Ammon's horn (tissue), 1 donor: ENCODE measurements at places on chromosomes 2 and 18.

- DNase-seq, result no peak
Observed at GRCh38 chr2:65974067-65974723, 460.7 kb upstream of the MEIS1 start.

GRCh38 chr2:109211315-109211714 lies 82.3 kb downstream of the SH3RF3 start:
- no peak for DNase-seq

DNA sequence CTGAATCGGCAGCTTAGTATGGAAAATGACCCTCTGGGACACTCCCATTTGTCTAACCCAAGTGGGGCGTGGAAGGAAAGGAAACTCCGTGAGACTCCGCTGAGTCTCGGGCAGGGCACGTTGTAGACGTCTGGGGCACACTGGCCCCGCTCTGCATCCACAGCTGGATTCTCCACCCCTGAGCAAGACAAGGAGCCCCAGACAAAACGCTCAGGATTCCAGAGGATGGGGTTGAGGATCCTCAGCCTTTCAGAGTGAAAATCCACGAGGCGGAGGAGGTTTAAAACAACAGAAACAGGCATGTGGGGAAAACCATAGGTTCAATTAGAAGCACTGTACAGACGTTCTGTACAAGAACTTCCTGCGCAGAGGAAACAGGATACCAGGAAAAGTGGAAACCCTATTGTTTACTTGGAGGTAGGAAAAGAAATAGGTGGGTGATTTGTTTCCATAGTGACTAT lies 124.9 kb upstream of the ZNF236 start:
- no peak for DNase-seq

DNA sequence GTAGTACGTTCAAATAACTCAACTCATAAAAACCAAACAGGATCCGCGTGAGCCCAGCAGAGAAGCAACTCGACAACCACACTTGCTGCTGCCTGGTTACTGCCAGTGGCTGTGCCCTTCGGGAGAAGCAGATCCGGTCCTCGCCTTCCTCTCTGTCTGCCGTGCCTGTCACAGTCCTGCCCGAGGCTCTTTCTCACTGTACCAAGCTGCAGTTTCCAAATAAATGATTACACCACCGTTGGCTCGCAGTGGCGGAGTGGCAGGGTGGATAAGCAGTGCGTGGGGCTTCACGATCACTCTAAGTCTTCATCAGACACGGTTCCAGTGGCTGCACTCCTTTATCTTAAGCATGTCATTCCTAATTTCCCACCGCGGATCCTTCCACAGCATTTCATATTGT lies 26.1 kb upstream of the SALL3 start:
- no peak for DNase-seq

- DNase-seq, result no peak
Observed at GRCh38 chr2:37529830-37530415, 141.5 kb downstream of the CDC42EP3 start.

GRCh38 chr2:80195034-80195433 lies 109.5 kb downstream of the LRRTM1 start:
- DNase-seq, result no peak

- DNase-seq, result no peak
Observed at GRCh38 chr2:98708396-98709186, 22.3 kb downstream of the MGAT4A start.

DNA sequence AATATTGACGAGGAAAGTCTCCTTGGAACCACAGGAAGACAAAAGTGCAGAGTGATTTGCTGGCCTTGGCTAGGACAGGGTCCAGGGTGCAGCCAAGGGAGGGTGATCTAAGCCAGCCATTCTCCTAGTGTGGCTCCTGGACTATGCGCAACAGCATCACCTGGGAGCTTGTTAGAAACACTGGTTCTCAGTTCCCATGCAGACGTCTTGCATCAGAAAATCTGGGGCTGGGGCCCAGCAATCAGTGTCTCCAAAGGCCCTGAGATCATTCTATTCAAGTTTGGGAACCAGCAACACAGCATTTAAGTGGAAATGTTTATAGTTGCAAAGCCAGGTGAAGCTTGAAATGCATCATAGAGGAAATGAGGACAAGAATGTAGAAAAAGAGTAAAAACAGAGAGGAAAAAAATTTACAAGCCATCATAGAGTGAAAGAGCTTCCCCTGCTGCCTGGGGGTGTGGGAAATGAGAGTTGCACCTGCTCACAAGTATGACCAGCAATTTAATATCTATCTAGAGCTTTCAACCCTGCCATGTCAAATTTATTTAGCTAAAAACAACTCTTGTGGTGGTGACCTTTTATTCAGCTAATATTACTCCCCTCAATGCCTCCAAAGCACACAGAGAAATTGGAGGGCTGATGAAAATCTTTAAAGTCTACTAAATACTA lies 54.4 kb upstream of the SEC11C start:
- DNase-seq, result no peak

DNA sequence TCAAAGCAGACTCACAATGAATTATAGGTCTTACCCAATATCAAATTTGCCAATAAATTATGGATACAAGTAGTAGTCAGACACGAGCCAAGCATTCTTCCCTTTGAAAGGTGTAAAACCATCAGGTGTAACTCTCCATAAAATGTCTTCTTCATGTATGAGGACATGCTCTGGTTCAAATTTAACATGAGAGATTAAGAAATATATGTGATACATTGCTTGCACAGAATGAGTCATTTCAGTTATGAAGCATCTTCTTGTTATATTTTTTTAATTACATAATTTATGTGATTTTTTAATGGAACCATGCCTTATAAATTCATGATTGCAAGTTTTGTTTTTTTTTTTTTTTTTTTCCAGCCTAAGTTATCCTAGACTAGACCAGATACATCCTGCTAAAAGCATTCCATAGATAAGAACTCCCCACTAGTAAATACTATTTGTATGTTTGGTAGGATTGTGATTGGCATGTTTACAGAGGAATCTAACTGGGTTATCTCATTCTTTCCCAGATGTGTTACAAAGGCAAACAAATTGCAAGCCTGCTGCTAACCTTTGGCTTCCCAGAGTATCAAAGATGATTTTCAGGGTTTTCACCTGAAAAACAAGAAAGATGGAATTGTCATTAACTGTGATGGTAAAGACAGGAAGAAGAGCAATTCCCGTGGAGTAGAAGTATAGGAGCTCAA lies 621.9 kb downstream of the XIRP2 start:
- no peak for DNase-seq

- DNase-seq, result no peak
Observed at GRCh38 chr2:203238292-203238703, 520 bp upstream of the CYP20A1 start.

DNA sequence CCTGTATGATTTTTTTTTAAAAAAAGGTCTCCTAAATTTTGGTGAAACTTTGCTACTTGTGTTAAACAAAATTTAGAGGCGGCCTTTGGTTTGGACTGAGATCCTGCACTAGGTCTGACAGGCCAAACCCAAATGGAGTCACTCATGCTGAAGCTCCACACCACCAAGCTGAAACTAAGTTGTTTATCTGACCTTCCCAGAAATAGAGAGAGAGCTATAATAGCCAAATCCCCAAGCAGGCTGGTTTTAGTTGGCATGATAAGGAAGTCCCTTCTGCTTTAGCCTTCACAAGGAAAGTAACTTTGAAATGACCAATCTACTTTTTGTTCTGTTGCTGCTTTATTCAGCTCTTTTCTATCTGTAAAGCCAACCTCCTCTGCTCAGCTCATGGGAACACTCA lies 17.1 kb upstream of the THUMPD2 start:
- no peak for DNase-seq

DNA sequence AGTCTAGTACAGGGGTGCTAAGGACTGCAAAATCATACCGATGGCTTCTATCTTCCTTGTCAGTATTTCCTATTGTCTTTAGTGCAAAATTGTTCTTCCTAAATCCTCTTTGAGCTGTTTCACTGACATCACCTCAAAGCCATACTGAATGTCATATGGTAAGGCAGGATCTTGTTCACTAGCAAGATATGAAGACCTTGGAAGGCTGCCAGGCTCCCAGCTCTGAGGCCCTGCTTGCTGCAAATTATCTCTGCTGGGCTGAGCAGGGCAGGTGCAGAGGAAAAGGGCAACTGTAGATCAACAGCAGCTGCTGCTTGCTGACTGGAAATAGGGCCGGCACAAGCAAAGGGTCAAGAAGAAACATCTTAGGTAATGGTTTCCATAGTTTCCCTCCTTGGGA lies 58.2 kb downstream of the PMAIP1 start:
- no peak for DNase-seq

DNA sequence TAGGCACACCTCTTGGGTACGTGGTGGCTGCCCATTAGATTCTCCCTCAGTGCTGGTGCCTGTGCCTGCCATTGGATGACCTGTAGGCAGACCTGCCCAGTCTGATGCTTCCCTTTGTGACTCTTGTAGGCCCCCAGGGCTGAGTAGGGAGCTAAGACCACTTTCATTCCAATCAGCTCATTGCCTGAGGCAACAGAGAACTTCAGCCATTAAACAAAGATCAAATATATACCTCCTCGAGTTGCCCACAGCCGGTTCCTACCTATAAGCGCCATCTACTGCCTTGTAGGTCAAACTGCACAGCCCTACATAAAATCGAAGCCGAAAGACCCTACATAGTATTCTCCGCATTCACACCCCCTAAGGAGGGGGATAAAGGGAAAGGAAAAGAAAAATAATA lies 184.6 kb downstream of the ETAA1 start:
- no peak for DNase-seq

DNA sequence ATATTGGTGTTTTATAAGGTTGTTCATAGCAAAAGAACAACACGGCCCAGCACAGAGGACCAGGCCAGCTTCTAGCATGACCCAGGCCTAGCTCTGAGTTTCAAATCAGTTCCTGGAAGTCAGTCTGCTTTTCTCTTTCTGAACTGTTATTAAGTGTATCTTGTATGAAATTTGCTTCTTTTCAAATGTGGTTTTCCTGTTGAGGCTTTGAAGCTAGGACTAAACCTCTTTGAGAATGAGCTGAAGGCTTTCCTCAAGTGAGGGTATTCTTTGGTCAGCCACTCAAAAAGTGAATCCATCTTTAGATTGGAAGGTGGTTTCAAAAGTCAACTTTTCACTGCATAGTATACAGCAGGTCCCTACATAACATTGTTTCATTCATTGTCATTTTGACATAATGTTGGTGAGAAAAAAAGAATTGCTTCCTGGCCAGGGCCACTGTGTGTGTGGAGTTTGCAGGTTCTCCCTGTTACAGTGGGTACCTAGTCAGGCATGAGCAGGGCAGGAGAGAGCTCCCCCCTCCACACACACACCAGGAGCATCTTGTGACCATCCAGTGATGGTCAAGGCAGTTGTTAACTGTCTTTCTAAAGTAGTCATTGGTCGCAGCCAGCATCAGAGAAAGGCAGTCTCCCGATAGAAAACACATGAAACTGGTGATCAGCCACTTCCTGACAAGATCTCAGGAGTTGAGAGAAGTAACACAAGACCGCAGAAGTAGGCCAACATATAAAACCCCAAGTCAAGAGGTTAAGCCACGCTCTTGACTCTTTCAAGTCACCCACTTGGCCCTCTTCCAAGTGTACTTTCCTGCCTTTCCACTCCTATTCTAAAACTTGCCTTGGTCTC lies 6.7 kb upstream of the ACAA2 start:
- DNase-seq, result no peak

- peak; percentile 35 for DNase-seq
Observed at GRCh38 chr2:190533968-190534309, 583 bp downstream of the NEMP2 start.

GRCh38 chr18:53906681-53907080 lies 317.8 kb downstream of the MBD2 start:
- no peak for DNase-seq

GRCh38 chr2:112721819-112722522 lies 1.2 kb downstream of the NT5DC4 start:
- DNase-seq, result no peak

- DNase-seq, result no peak
Observed at GRCh38 chr2:199901942-199902341, 9.2 kb upstream of the C2orf69 start.

- DNase-seq, result peak; percentile 95
Observed at GRCh38 chr2:42827647-42828486, 35.5 kb upstream of the HAAO start.

DNA sequence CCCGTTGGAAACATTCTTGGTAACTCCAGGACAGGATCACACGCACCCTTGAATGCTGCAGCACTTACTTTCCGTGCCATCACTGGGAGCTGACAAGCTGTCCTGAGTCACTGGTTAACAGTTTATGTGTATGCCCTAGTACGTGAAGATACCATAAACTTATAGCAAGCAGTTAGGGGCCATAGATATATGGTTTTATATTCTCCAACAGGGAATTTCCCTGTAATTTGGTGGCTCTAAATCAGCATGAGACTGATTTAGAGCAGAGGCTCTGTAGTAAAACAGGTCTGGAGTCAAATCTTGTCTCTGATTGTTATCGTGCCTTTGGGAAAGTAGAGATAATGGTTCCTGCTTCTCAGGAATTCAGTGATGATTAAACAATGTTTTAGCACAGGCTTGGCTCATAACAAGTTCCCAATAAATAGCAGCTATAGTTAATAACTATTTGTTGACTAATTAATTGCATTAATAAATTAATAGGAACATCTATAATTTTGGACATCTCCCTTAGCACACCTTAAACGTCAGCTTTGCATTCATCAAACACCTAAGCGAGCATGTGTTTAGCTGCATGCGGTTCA lies 215.2 kb downstream of the VAPA start:
- DNase-seq, result no peak

GRCh38 chr2:201909961-201910361 lies 103.6 kb downstream of the CDK15 start:
- DNase-seq, result no peak

DNA sequence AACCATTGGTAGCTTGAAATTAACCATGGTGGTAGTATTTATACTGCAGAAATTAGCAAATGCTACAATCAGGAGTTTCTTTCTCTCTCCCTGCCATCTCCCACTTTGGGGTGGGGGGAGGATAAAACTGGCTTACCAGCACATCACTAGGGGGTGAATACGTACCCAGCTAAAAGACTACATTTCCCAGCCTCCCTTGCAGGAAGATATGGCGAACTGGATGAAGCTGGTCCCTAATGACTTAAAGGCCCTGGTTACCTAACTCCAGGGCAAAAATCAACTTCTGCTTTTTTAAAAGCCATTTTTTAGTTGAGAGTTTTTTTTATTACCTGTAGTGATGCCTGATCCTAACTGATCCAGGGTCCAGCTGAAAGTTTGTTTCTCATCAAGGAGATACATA lies 70.3 kb upstream of the RAB12 start:
- DNase-seq, result no peak

DNA sequence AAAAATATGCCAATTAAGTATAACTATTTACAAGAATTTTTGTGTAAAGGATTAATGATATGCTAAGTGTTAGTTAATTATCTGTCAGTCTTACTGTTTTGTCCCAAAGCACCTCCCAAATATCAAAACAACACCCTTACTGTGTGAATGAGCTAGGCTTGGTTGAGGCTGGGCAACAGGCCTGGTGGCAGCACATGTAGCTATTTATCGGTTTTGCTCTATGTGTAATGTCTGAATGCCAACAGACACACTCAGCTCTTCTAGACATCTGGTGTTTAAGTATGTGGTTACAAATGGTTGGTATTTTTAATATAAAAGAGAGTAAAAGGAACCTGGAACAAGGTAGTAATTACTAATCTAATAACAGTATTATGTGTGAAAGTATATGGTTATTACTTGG lies 175.3 kb downstream of the RAB3GAP1 start:
- DNase-seq, result peak; percentile 56

GRCh38 chr18:32677578-32677977 lies 95.2 kb downstream of the KLHL14 start:
- no peak for DNase-seq

GRCh38 chr18:40019797-40020392 lies 1935.1 kb upstream of the PIK3C3 start:
- DNase-seq, result peak; percentile 18

- no peak for DNase-seq
Observed at GRCh38 chr2:49111456-49111855, 42.9 kb downstream of the FSHR start.

- no peak for DNase-seq
Observed at GRCh38 chr2:106163948-106164545, 30.1 kb downstream of the UXS1 start.
